Activated T-cell treated with anti-CD3 and anti-CD28 coated beads, Interleukin-2, amount 50 U/mL, for 72 hours (primary cell): ENCODE measurements at places on chromosomes 5 and 9. TPM values are rescaled to one million over a fixed set of nuclear protein-coding genes. Genes with fewer than 3 reads are reported as not detected.
A peak's percentile ranks its signal among the peaks of the same experiment; 100 is the strongest.

GRCh38 chr9:19998823-19999455 is 210.1 kb upstream of the SLC24A2 start:
- peak; percentile 17 for DNase-seq
- H3K27ac ChIP-seq, result peak overlapping the region; percentile 99
- no peaks in the 10 kb centered on the region for H3K27me3 ChIP-seq
- H3K36me3 ChIP-seq, result peaks cover 9% of the 10 kb centered on the region
- peak overlapping the region; percentile 87 for H3K4me3 ChIP-seq

GRCh38 chr5:92364986-92365550 is 982.0 kb upstream of the ARRDC3 start:
- H3K4me3 ChIP-seq, result no peak overlapping the region
- H3K4me1 ChIP-seq, result no peaks in the 10 kb centered on the region
- no peaks in the 10 kb centered on the region for H3K36me3 ChIP-seq
- no peaks in the 10 kb centered on the region for H3K27me3 ChIP-seq

DNA sequence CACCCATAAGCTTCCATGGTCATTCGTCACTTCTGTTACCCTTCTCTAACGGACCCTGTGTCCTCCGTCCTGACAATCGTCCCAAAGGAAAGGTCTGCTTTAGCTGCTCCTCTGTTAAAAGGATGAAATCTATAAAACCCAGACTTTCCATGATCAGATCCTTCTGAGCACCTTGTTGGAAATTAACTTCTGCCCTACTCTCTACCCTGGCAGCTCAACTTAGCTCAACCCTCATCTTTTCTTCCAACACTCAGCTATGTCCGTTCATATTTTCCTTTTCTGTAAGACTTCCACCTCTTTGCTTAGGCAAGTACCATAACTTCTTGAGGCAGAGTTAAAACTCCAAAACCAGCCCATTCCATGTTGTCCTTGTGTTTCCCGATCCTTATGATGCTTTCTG is 205.4 kb downstream of the SPATA31A6 start:
- H3K4me3 ChIP-seq, result no peak overlapping the region
- no peak overlapping the region for H3K27ac ChIP-seq
- DNase-seq, result no peak

- no peaks in the 10 kb centered on the region for H3K4me1 ChIP-seq
- H3K27me3 ChIP-seq, result no peaks in the 10 kb centered on the region
- no peak overlapping the region for H3K27ac ChIP-seq
Measured at GRCh38 chr5:83026516-83026915, 50.7 kb downstream of the TMEM167A start.

DNA sequence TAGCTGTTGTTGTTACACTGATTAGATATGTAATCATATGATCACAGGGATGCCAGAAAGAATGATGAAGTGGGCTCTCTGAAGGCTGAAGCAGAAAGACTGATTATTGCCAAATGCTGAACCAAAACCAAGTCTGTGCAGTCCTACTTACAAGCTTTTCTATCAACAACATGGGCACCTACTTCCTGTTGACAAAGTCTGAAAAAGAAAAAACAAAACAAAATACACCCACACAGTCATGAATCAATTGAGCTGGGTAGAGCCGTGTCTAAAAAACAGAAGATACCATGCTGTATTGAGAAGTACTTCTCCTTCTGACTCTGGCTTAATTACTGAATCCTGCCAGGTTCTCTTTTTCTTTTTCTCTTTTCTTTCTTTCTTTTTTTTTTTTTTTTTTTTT is 363.4 kb downstream of the RAB3C start:
- H3K27ac ChIP-seq, result no peak overlapping the region
- H3K4me3 ChIP-seq, result no peak overlapping the region

DNA sequence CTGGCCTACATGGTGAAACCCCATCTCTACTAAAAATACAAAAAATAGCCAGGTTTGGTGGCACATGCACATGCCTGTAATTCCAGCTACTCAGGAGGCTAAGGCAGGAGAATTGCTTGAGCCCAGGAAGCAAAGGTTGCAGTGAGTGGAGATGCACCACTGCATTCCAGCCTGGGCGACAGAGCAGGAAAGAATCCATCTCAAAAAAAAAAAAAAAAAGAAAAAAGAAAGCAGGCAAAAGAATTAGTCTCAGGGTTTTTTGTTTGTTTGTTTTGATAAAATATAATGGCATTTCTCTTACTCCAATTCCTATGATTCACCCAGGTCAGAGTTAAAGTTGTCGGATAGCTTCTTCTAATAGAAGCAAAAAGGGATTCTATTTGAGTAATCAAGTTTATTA is 67.0 kb upstream of the ATG10 start:
- no peaks in the 10 kb centered on the region for H3K4me1 ChIP-seq
- H3K4me3 ChIP-seq, result no peak overlapping the region
- peaks cover 1% of the 10 kb centered on the region for H3K36me3 ChIP-seq
- no peak for DNase-seq
- H3K27me3 ChIP-seq, result no peaks in the 10 kb centered on the region

DNA sequence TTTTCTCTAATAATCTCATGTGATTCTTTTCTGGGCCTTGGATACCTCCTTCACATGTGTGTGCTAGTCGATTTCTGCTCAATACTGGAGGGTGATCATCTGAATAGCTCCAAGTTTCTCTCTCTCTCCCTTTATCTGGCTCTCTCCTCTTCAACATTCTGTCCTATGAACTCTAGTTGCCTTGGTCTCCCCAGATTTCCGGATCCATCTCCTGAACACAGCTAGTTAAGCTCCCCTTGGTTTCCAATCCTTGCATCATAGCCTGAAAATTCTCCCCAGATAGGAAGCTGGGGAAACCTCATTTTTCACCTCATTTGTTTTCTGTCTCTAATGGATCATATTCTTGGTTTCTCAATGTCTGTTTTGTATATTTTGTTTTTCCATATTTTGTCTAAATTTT is 832.3 kb downstream of the MTRR start:
- H3K27ac ChIP-seq, result no peak overlapping the region
- no peak for DNase-seq
- H3K4me3 ChIP-seq, result no peak overlapping the region
- H3K27me3 ChIP-seq, result no peaks in the 10 kb centered on the region
- no peaks in the 10 kb centered on the region for H3K36me3 ChIP-seq

GRCh38 chr9:76737154-76737902 is 26.9 kb upstream of the PCA3 start:
- H3K4me1 ChIP-seq, result peaks cover 3% of the 10 kb centered on the region
- no peak for DNase-seq
- peaks cover 9% of the 10 kb centered on the region for H3K27me3 ChIP-seq
- H3K36me3 ChIP-seq, result no peaks in the 10 kb centered on the region
- H3K4me3 ChIP-seq, result no peak overlapping the region
- no peak overlapping the region for H3K27ac ChIP-seq

GRCh38 chr5:151240924-151241635 is 11.9 kb upstream of the GM2A start:
- DNase-seq, result no peak
- no peaks in the 10 kb centered on the region for H3K27me3 ChIP-seq
- no peak overlapping the region for H3K27ac ChIP-seq
- no peak overlapping the region for H3K4me3 ChIP-seq
- no peaks in the 10 kb centered on the region for H3K36me3 ChIP-seq

- H3K4me3 ChIP-seq, result no peak overlapping the region
- peaks cover 18% of the 10 kb centered on the region for H3K36me3 ChIP-seq
Measured at GRCh38 chr5:138528744-138529469, 14.1 kb downstream of the ETF1 start.

DNA sequence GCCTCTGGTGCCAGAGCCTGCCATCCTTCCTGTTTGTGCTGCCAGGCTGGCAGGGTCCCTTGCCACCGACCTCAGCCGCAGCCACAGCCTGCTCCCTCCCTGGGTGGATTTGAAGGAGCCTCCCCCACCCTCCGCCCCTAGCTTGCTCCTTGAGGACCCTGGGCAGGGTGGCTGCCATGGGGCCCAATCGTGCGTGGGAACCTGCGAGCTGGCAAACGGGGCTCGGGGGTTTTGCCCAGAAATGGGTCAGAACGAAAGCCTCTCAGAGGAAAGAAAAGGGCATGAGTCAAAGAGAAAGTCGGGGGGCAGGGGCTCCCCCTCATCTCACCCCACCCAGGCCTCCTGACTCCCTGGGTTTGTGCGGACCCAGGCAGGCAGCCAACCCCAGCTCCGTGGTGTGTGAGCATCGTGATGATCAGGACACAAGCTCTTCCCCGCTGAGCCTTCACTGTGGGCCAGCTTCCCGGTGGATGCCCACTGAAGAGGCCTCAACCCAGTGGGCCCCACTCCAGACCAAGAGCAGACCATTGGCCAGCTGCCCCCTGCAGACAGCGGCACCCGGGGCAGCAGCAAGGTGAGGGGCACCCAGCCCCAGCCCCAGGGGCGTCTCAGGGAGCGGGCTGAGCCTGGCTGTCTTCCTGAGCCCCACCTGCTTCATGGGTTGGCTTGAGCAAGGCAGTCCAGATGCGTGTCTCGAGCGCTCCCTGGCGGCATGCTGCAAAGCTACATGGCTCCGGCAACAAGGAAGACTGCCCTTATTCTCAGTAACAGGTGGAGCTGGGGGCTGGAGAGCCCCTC is 3.0 kb upstream of the FUT7 start:
- DNase-seq, result peak; percentile 91
- H3K27me3 ChIP-seq, result no peaks in the 10 kb centered on the region
- H3K27ac ChIP-seq, result peak overlapping the region; percentile 81
- peak overlapping the region; percentile 76 for H3K4me3 ChIP-seq
- H3K4me1 ChIP-seq, result peaks cover 49% of the 10 kb centered on the region
- H3K36me3 ChIP-seq, result peaks cover 5% of the 10 kb centered on the region

- no peak overlapping the region for H3K4me3 ChIP-seq
- DNase-seq, result no peak
- no peak overlapping the region for H3K27ac ChIP-seq
- H3K27me3 ChIP-seq, result no peaks in the 10 kb centered on the region
- no peaks in the 10 kb centered on the region for H3K4me1 ChIP-seq
Measured at GRCh38 chr5:106423109-106423897, 1247.4 kb downstream of the EFNA5 start.

- H3K27me3 ChIP-seq, result peaks cover 7% of the 10 kb centered on the region
- DNase-seq, result no peak
- H3K4me1 ChIP-seq, result no peaks in the 10 kb centered on the region
- H3K27ac ChIP-seq, result no peak overlapping the region
Measured at GRCh38 chr9:68446836-68447235, 90.4 kb downstream of the PGM5 start.

The PPP1R26 gene
- 0.96 TPM for total RNA-seq

The DIPK1B gene
- 0.67 TPM for total RNA-seq

The SHROOM1 gene
- total RNA-seq, result 1.1 TPM

The TYRP1 gene
- total RNA-seq, result not detected
